MV-4-11 (cell line): ENCODE measurements at places on chromosomes 6 and 20.

DNA sequence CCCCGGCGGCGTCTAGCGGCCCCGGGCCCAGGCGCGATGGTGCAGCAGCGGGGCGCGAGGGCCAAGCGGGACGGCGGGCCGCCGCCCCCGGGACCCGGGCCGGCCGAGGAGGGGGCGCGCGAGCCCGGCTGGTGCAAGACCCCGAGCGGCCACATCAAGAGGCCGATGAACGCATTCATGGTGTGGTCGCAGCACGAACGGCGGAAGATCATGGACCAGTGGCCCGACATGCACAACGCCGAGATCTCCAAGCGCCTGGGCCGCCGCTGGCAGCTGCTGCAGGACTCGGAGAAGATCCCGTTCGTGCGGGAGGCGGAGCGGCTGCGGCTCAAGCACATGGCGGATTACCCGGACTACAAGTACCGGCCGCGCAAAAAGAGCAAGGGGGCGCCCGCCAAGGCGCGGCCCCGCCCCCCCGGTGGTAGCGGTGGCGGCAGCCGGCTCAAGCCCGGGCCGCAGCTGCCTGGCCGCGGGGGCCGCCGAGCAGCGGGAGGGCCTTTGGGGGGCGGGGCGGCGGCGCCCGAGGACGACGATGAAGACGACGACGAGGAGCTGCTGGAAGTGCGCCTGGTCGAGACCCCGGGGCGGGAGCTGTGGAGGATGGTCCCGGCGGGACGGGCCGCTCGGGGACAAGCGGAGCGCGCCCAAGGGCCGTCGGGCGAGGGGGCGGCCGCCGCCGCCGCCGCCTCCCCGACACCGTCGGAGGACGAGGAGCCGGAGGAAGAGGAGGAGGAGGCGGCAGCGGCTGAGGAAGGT lies 715 bp downstream of the SOX12 start:
- DNase-seq, result peak; percentile 27

GRCh38 chr20:59365611-59366285 lies 65.3 kb downstream of the EDN3 start:
- DNase-seq, result no peak

GRCh38 chr6:46530896-46531295 lies 39.6 kb upstream of the RCAN2 start:
- DNase-seq, result no peak

DNA sequence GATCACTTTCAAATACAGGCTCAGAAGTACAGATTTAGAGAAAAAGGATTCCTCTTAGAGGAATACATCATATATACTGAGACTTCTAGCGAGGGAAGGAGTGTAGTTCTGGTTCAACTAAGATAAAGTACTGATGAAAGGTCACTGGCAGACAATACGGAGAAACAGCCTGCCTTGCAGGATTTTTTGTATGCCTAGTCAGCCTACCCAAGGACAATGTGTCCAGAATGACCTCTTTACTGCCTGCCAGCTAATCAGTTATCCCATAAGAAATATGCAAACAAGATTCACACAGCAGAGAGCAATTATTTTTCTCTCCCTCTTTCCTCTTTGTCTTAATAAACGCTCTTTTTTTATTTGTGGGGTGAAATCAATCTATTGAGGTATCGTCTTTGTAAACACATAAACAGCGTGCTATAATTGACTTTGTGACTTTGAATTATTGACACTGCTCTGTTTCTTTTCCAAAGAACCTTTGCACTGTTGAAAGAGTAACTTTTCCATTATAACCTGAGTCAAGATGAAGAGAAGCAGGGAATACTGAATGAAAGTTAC lies 1.4 kb upstream of the TSPYL4 start:
- DNase-seq, result no peak

GRCh38 chr6:70369332-70369950 lies 43.9 kb upstream of the FAM135A start:
- peak; percentile 38 for DNase-seq

DNA sequence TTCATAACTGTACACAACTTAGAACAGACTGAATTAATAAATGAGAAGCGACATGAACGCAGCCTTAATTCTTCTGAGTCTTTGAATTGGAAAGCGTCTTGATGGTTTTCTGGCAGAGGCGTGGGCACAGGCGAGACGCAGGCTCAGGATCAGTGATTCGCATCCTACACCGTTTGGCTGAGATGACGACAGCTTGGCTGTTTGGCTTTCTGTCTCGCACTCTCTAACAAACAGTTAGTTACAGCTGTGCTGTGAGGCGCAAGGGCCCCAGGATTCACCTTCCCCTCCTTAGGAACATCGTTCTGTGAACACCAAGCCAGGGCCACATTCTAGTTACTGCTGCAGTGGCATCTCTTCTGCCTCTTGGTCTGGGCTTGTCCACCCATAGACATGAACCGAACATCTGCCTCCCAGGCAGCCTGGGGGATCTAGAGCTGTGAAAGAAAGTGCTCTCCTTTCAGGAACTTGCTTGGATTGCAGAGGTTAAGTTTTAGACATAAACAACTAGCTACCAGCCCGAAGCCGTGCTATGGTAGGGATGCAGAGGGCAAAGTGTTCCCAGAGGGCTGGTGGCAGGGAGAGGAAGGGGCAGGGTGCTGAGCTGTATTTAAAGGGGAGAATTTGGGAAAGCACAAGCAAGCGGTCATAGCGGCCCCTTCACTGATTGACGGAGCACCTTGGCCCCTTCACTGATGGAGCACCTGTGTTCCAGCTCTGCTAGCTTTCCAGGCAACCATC lies 49.6 kb downstream of the TCP11 start:
- DNase-seq, result no peak

GRCh38 chr6:117156741-117157140 lies 108.6 kb upstream of the VGLL2 start:
- DNase-seq, result no peak

GRCh38 chr6:25874118-25874517 lies at the start of gene SLC17A3:
SLC17A3 (minus strand) TSS chr6:25874243; CDS start chr6:25868387, 5,856 bp downstream.
- no peak for DNase-seq
